Activated CD4-positive, alpha-beta memory T cell treated with anti-CD3 and anti-CD28 coated beads, Interleukin-2, amount 10 ng/mL, durations not matched to agents 7 days and 5 days (primary cell): ENCODE measurements at places on chromosomes 6 and 20.

DNA sequence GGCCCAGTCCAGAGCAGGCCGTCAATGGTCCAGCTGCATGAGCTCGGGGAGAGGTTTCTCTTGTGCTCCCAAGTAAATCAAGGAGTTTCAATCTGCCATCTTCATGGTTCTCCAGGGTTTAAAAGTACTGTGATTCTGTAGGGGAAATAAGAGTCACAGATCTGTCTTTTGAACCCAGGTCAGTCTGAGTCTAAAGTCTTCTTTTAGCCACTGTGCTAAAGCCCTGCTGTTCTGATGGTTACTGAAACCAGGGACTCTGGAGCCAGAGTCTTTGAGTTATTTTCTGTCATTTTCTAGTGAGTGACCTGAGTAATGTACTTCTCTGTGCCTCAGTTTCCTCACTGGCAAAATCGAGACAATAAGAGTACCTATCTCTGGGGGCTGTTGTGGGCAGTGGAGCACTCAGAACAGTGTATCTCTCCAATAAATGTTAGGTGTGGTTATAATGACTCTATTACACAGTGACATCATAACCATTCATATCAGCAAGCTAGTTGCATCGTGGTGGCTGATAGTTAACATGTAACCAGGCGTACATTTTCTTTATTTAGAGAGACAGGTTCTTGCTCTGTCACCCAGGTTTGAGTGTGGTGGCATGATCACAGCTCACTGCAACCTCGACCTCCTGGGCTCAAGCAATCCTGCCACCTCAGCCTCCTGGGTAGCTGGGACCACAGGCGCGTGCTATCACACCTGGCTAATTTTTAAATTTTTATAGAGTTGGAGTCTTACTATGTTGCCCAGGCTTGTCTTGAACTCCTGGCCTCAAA lies 74.6 kb upstream of the KCNG1 start:
- DNase-seq, result no peak

DNA sequence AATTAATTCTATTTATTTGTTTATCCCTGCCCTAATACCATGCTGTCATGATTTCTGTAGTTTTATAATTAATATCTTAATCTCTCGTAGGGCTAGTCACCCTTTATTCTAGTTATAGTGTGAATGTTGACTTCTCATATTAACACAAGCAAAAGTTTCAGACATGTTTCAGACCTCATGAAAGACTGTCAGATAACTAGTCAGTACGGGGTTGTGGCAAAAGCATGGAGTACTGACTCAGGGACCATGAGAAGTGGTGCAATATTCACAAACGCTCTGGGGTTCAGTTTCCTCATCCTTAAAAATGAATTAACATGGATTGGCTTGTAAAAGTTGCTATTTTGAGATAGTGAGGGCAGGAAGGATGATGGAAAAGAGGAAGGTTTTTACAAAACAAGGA lies 148.9 kb downstream of the TMEM200A start:
- DNase-seq, result no peak

DNA sequence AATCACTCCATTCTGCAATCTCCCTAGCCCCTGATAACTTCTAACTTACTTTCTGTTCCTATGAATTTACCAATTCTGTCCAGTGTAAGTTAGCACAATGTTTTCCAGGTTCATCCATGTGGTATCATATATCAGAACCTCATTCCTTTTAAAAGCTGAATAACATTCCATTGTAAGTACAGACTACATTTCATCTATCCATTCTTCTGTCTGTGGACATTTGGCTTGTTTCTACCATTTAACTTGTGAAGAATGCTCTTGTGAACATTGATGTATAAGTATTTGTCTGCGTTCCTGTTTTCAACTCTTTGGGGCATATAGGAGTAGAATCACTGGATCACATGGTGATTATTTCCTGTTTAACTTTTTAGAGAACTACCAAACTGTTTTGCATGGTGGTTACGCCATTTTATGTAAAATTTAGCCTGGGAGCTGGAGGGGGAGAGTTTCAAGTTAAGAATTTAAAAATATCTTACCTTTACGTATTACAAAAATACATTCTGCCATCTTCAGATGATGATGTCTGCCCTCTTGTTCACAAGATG lies 156.5 kb downstream of the BTBD3 start:
- DNase-seq, result no peak

GRCh38 chr20:62695448-62696414 lies 12.9 kb upstream of the NTSR1 start:
- DNase-seq, result no peak

DNA sequence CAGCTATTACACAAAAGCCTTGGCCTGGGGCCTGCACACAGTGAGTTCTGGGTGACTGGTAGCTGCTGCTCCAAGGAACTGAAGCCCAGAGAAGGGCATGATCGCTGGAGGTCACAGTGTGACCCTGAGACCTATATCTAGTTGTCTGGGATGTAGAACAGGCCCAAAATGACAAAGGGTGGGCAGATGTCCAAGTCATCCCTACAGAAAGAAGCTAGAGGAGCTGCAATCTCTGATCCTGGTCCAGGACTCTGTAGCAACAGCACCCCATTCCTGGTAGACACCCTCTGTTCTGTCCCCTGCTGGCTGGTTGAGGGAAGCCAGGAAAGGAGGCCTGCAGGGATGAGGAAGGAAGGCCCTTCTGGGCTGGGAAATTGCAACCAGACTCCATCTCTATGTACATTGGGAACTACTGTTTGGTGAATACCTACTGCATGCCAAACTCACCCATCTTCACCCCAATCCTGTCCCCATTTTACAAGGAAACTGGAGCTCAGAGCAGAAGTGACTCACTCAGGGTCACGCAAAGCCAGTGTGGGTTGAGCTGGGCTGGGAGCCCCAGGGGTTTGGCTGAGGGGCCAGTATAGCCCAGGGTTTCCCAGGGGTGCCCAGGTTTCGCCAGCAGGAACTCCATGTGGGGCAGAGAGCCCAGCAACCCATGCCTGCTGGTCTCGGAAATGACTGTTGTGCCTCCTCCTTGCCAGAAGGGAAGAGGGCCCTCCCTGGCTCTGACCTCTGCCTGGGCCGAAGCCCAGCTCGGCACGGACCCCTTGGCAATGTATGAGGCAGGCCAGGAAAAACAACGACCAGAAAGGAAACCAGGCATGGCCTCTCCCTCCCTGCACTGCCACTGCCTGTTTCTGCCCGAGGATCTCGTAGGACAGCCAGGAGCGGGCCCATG lies 44.9 kb upstream of the TLDC2 start:
- no peak for DNase-seq

DNA sequence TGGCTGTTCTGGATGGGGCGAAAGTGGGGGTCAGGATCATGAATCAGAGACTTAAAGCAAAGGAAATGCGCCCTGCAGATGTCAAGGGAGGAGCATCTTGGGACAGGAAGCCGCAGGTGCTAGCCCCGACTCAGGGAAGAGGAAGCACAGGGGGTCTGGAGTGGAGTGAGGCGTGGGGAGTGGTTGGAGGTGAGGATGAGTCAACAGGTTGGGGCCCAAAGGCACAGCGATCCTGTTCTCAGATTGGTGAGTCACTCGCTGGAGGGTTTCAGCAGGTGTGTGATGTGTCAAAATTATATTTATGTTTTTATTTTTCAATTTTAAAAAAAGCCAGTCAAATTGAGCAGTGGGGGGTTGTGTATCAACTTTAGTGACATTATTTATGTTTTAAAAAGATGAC lies 19.0 kb downstream of the PACSIN1 start:
- peak; percentile 78 for DNase-seq

DNA sequence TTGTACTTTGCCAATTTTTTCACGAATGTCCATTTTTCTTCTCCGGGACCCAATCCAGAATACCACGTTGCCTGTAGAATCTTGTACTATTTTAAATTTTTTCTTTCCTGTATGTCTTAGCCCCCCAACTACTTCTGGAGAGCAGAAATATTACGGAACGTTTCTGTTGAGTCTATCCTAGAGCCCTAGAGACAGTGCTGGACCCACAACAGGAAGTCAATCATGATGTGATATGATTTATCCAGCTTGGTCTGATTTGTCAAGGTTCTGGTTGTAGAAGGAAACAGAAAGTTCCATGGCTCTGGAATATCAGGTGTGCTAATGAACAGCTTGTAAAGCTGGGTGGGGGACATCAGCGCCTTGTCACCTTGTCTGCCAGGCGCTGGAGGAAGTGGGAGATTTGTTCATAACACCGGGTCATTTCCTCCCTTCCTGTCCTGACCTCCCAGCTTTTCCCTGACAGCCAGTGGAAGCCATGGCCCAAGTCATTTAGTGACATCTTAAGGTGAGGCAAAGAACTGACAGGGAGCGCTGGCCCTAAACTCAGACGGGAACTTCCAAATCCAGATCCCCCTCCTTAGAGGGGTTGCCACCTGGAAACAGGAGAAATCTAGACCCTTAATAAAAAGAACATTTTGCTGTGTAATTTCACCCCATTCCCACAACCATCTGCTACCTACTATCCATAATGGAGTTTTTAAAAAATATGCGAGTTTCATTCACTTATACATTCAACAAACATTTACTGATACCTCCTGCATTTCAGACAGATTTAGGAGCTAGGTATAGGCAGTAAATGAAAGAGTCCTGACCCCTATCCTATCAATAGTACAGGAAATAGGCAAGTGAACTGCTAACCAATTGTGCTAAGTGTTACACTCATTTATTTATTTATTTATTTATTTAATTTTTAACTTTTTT lies 130.5 kb downstream of the ZFP64 start:
- no peak for DNase-seq

- DNase-seq, result no peak
These were observed 8.4 kb downstream of the TIAM2 start for GRCh38 chr6:155003476-155003875.

DNA sequence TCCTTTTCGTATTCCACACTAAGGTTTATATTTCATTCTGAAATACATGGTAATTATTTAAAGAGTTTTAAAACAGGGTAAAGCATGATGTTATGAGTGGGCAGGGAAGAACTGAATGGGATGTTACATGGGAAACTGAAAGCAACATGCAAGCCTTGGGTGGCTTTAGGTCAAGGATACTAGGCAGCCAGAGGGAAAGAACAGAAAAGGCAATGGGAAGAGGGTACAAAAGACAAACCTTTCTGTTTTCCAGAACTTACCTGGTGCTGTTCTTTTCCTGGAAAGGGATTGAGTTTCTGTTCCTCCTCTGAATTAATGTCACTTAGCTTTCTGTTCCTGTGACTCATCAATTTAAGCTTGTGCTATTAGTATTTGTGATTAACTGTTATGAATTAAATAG lies 71.2 kb upstream of the SMIM8 start:
- DNase-seq, result no peak

DNA sequence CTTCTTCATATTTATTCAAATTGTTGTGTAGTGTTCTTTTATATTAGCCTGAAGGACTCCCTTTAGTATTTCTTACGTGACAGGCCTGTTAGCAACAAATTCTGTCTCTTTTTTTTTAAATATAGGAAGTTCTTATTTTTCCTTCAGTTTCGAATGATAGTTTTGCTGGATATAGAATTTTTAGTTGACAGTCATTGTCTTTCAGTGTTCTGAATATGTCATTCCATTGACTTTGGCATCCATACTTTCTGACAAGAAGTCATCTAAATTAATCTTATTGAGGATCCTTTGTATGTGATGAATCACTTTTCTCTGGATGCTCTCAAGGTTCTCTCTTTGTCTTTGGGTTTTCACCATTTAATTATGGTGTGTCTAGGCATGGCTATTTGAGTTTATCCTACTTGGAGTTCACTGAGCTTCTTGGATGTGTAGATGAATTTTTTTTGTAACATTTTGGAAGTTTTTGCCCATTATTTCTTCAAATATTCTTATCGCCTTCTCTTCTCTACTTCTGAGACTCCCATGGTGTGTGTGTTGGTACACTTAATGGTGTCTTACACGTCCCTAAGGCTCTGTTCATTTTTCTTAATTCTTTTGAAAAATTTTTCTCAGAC lies 82.5 kb upstream of the GTSF1L start:
- no peak for DNase-seq

DNA sequence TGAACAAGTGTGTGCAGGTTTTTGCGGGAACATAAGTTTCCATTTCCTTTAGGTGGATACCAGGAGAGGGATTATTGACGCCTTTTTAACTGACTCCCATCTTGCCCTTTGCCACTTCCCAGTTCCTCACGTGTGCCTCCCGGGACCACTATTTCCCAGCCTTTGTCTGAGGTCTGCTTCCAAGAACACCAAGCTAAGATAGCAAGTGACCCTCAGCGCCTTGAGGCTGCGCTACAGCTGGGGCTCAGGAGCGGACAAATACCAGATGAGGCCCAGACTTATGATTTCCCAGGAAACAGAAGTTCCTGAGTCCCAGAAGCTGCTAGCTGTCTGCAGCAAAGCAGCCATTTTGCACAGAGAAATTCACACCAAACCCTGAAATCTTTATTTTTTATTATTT lies 216.7 kb downstream of the SYNDIG1 start:
- DNase-seq, result no peak

DNA sequence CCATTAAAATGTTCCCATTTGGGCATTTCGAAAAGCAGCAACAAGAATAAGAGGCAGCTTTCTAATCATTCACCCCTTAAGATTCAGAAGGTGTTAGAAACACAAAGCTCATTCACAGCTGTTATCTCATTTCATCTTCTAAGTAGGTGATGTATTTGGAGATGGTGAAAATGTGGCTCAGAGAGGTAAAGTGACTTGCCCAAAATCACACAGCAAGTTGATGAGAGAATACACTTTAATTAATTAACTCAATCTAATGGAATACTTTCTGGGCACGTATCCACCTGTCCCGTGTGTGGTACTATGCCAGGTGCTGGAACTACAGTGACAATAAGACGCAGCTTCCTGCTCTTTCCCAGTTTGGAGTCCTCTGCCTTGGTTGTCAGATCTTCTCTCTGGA lies 147.4 kb upstream of the LRFN2 start:
- DNase-seq, result no peak
